ENCODE measurements at places on chromosomes 1 and 21.
A peak's percentile ranks its signal among the peaks of the same experiment; 100 is the strongest.

GRCh38 chr1:239897458-239897857 is 194.2 kb upstream of the FMN2 start:
- DNase-seq = no peak

DNA sequence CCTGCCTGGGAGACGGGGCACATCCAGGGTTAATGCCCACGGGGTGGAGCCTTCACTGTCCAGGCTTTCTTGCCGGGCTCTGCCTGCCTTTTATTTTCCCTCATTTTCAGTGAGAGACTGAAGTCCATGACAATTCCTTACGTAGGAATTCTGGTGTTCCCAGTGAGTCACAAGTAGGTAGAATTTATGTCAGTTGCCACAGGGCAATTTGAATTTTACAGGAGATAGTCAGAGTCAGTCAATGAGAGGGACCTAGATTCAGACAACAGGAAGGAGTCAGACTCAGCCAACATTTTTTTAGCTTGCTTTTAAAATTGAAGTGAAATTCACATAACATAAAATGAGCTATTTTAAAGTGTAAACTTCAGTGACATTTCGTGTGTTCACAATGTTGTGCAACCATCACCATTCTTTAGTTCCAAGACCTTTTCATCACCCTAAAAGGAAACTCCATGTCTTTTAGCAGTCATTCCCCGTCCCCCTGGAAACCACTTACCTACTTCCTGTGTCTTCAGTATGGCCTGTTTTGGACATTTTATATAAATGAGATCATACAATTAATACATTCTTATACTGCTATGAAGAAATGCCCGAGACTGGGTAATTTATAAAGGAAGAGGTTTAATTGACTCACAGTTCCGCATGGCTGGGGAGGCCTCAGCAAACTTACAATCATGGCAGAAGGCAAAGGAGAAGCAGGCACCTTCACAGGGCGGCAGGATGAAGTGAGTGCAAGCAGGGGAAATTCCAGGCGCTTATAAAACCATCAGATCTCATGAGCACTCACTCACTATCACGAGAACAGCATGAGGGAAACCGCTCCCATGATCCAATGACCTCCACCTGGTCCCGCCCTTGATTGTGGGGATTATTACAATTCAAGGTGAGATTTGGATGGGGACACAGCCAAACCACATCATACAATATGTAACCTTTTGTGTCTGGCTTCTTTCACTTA is 14.6 kb downstream of the AJAP1 start:
- peak; percentile 83 for DNase-seq

DNA sequence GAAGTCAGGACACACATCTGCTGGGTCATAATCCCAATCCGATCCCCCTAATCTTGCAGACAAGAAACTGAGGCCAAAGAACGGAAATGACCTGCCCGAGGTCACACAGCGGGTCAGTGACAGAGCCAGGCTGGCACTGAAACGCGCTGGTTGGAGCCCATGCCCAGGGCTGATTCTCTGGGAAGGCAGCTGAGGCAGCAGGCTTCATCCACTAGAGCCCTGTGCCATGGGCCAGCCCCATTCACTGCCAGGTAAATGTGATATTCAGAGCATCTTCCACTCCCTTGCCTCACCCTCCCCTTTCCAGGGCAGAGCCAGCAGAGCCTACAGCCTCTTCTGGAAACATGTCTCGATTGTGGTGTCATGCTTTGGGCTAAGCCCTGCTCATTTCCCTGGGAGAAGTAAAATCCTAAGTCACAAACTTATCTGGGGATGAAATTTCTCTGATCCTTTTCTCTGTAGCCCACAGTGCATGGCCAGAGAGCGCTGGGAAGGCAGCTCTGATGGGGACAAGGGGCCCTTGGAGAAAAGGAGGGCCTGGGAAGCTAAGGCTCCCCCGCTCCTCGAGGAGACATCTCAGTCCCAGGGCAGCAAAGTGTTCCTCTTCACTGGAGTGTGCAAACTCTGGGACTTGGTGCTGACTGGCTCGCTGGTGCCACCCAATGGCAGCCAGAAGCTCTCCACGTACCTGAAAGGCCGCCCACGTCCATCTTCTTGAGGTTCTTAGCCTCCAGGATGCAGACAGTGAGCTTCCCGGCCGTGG is 110.4 kb downstream of the SYT2 start:
- DNase-seq = no peak

- DNase-seq = no peak
Measured at GRCh38 chr1:30179942-30180543, 543.3 kb downstream of the MATN1 start.

GRCh38 chr1:8120693-8121260 is 94.7 kb upstream of the ERRFI1 start:
- no peak for DNase-seq

GRCh38 chr1:183670169-183670568 is 17.1 kb upstream of the APOBEC4 start:
- DNase-seq = no peak

GRCh38 chr1:9238134-9238533 is 3.6 kb downstream of the H6PD start:
- DNase-seq = no peak

DNA sequence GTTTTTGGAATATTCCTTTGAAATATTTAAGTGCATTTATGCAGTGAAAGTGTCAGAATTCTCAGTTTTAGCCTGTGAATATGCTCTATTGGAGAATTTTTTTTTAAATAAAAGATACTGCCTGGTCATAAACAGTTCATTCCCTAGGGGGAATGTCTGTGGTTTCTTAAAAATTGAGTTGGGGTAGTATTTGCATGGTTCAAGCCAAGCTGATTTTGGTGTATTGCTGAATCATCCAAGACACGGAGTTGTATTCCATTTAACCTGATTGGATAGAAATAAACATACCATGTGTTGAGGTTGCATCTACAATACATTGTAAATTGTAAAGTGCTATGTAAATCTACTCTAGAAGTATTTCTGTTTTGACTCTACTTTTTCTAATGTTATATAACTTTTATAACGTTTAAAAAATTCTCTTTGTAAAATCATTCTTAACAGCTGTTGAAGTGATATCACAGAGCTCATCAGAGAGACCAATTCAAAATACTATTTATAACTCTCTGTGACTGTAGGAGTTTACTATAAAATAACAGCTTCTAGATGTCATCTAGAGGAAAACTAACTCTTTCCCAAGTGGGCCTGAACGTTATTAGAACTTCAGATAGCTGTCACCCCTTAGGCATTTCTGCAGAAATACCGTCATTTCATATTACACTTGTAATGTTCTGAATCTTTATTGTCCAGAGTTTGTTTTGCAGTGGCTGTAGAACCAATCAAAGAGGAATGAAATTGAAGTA is 199.1 kb downstream of the USP25 start:
- no peak for DNase-seq

- DNase-seq = no peak
Measured at GRCh38 chr1:29853716-29854330, 617.5 kb downstream of the PTPRU start.

- no peak for DNase-seq
Measured at GRCh38 chr1:53334781-53335180, 6.9 kb upstream of the LRP8 start.

GRCh38 chr1:227465256-227465655 is 98.1 kb upstream of the ZNF678 start:
- DNase-seq = no peak

DNA sequence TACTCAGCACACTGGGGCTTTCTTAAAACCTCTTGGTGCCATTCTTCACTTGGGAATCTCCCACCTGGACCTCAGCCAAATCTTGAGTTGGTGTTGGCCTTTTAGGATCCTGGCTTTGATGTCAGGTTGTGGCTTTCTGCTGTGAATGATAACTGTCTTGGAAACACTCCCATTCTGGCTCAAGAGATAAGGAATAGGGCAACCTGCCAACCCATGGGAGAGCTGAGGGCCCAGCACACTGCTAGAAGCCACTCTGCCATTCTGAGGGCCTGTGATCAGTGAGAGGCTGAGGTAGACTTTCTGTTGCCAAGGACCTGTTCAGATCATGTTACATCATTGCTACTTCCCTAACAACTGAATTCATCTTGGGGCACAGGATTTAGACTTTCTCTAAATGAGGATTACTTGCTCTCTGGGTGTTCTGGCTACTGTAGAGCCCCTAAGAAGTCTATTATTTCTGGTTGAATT is 45.8 kb downstream of the TTC39A start:
- no peak for DNase-seq

GRCh38 chr21:28856588-28857250 is 136.0 kb downstream of the LTN1 start:
- DNase-seq = peak; percentile 87

DNA sequence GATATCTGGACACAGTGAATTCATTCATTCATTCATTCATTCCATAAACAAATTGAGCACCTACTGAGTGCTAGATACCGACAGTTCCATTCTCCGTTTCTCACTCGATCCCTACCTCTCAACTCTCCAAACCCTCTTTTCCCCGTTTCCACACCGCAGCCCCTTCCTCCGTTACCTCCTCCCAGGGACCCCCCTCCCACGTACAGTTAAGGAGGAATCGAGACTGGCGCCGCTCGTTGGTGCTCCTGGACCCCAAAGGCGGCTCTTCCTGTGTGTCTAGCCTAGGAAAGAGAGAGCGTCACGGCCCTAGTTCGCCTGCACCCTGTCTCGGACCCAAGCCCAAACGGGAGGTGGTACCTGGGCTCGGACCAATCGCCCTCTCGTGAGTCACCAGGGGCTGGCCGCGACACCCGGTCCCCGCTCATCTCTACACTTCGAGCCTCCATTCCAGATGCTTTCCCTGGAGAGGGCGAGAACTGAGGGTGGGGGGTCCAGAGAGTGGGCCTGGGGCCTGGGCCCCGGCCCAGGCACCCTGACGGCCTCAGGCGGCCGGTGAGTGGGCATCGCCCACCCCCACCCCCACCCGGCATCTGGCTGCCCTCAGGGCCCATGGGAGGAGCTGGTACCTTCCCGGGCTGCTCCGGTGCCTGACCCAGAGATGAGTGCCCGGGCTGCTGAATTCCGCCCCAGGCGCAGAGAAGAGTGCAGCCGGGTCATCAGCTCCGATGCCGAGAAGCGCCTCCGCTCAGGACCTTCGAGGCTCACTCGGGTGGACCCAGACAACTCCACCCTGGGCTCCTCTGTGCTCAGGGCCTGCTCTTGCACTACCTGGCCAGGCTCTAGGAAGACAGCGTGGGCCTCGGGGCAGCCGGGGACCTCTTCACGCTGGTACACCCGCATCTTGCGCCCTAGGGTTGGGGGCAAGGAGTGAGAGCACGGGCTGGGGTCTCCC is 4.9 kb downstream of the ARHGEF19 start:
- no peak for DNase-seq
